ENCODE measurements at places on chromosomes 1 and 21.

- DNase-seq: no peak
Measured at GRCh38 chr1:55127827-55128343, 87.3 kb downstream of the USP24 start.

GRCh38 chr1:145711213-145711651 lies 4.1 kb upstream of the PDZK1 start:
- no peak for DNase-seq

- DNase-seq: no peak
Measured at GRCh38 chr1:225876900-225877510, 5.2 kb downstream of the TMEM63A start.

- DNase-seq: no peak
Measured at GRCh38 chr1:24130385-24130784, 12.6 kb downstream of the IL22RA1 start.

DNA sequence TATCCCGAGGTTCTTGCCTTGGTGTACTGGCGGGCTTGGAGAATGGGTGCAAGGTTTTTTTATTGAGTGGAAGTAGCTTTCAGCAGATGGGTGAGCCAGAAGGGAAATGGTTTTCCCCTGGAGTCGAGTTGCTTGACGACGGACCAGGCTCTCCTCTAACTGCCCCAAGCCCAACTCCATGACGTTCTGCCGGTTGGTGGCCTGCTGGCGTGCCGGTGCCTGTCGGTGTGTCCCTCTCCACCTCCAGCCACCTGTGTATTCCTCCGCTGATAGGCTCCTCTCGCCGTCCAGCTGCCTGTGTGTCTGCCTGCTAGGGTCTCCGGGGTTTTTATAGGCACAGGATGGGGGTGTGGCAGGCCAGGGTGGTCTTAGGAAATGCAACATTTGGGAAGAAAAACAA lies 34.3 kb upstream of the PTGFRN start:
- no peak for DNase-seq

DNA sequence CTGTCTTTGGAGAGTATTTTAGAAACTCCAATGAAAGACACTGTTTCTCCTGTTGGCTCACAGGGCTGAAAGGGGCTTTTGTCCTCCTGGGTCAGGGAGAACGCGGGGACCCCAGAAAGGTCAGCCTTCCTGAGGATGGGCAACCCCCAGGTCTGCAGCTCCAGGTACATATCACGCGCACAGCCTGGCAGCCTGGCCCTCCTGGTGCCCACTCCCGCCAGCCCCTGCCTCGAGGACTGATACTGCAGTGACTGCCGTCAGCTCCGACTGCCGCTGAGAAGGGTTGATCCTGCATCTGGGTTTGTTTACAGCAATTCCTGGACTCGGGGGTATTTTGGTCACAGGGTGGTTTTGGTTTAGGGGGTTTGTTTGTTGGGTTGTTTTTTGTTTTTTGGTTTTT lies 58.5 kb downstream of the LACTBL1 start:
- DNase-seq: no peak

DNA sequence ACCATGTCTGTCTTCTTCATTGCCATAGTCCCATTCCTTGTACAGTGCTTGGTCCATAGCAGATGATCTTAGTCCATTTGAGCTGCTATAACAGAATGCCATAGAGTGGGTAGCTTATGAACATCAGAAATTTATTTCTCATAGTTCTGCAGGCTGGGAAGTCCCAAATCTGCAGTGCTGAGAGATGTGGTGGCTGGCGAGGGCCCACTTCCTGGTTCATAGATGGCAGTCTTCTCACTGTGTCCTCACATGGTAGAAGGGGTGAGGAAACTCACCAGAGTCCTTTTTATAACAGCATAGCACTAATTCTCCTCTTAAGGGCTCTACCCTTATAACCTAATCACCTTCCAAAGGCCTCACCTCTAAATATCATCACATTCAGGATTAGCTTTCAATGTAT lies 23.1 kb upstream of the RAP1A start:
- no peak for DNase-seq

DNA sequence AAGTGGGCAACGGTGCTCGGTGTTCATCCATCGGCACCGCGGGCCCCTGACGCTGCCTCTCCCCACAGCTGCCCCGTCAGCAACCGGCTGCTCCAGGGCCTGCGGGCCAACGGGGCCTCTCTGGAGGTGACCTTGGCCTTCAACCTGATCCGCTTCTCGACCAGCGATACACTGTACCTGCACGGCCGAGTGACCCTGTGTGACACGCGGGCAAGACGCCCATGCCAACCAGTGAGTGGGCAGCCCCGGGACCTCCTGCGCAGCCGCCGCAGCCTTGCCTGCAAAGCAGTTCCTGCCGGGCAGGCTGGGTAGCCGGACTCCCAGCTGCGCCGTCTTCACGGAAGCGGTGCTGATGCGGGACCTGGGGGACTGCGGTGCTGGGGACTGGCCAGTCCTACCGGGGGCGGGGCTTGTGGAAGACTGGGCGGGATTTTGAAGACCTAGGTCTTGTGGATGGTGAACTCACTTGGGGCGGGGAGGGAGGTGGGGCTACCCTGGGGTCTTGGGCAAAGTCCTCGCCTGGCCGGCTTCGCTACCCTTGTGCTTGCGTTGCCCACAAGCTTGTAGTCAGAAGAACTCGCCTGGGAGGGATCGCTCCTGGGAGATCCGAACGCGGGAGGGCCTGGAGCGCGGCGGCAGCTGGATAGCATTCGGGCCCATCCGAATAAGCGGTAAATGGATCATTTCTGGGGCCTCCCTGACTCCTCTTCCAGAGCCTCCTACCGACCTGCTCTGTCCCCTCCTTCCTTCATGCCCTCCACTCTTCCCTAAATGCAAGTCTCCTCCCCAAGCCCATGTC lies 8.8 kb upstream of the CEP85 start:
- DNase-seq: no peak

DNA sequence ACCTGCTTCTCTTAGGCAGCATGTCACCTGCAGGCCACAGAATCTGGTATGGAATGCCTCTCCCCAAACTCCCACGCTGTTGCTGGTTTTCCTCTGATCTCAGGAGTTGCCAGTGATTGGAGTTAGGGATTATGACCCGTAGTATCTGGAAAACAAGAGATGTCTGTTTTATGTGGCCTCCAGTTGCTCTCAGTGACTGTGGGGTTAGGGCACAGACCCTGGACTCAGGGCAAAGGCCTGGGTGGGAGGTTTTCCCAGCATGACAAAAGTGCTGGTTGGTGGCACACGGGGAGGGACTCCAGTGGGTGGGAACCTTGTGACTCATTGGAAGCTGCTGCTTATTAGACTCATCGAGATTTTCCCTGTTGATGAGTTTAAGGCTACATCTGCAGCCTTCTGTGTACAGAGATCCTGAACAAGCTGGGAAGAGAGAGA lies at the start of gene NR1I3:
NR1I3 (minus strand) TSS at position 165 of the 435 bp plus-strand sequence. CDS start 1,638 bp downstream, outside the sequence.
- DNase-seq: no peak

- no peak for DNase-seq
Measured at GRCh38 chr1:38662126-38662525, 197.4 kb downstream of the RRAGC start.

- no peak for DNase-seq
Measured at GRCh38 chr1:53771648-53772047, 32.7 kb upstream of the GLIS1 start.

- DNase-seq: no peak
Measured at GRCh38 chr1:53766831-53767405, 28.0 kb upstream of the GLIS1 start.

DNA sequence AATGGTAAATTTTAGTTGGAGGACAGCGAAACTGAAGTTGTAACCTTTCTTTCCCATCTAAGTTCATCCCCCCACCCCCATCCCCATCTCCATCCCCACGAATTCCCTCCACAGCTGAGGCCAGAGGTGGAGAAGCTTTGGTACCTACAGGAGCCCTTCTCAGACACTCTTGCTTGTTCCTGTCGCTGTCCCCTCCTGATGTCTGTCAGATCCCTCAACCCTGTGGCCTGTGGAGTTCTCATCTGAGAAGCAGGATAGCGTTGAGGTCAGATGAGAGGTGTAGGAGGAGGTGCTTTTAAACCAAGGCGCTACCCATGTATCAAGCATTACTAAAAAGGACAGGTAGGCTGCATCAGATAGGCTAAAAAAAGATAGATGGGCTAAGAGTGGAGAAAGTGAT lies 769 bp downstream of the NTPCR start:
- no peak for DNase-seq

GRCh38 chr1:41576620-41577019 lies 92.1 kb upstream of the EDN2 start:
- peak; percentile 55 for DNase-seq

DNA sequence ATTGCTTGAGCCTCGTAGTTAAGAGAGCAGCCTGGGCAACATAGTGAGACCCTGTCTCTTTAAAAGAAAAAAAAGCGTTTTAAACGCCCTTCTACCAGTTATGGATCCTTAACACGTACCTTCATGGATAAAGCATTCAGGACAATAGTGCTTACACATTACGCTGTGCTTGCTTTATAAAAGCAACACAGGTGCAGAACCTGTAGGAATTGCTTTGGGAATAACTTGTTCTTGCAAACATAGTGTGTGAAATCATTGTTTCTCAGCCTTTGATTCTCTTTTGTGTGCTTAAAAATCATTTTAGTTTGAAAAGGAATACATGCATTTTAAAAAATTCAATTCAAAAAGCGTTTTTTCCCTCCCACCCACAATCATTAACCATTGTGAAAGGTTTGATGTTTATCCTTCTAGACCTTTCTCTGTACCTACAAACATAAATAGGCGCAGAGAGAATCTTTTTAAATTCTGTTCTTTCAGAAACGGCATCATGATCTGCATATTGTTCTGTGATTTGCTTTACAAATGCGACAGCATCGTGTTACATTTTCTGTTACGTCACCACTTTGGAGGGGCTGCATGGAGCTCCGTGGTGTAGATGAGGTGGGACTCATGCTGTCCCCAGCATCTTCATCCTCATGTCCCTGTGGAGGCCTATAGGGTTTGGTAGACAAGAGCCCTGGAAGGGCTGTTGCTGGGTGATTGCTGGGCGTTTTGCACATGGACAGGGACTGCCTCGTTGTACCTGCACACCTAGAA lies 54.6 kb downstream of the SPSB1 start:
- no peak for DNase-seq

DNA sequence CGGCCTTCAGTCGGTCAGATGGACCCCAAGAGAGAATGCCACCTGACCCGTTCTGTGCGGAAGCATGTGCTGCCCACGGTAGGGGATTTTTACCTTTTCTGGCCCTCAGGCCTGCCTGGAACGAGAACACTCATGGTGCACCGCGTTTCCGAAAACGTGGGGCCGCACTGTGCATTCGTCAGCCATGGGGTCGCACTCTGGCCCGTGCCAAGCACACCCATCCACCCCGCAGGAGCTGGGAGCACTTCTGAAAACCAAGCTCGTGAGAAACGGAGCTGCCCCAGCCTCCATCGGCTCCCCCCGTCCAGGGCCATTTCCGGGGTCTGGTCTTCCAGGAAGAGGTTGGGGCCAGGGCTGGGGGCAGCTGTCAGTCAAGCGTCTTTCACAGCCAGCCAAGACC lies 72.8 kb downstream of the PRDM16 start:
- no peak for DNase-seq

DNA sequence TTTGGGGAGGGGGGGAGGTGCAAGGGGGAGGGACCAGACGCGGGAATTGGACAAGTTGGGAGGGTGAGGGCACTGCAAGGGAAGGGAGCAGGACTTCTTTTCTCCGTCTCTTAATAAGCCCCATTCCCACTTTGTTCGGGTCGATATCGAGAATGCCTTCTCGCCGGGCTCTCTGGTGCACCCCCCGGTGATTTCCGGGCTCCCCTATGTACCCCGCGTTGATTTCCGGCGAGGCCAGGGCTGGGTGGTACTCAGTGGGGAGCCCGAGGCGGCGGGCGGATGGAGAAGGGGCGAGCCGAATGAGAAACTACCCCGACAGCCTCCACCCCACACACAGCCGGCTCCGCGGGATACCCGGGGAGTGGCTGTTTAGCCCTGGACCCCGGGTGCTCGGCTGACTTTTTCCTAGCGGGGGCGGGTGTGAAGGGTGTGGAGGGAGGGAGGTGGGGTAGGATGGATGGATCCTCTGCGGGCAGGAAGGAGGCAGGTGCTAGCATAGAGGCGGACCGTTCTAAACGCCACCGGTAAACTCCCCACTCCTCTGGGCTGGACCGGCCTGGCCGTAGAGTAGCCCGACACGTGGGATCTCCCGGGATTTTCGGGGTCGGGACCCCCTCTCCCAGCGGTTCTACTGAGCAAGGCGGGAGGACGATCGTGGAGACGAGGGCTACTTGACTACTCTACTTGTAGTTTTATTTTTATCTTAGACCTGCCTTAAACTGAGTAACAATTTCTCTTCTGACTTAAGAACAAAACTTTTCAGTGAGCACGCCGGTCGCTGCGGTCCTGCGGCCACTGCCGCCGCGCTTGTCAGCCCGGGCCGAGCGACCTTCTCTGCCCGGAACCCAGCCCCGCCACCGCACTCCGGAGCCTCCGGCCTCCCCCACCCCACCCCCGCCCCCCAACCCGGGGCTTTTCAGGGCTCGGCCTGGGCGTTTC lies 1.0 kb downstream of the RNF220 start:
- no peak for DNase-seq

- no peak for DNase-seq
Measured at GRCh38 chr1:71621785-71622184, 541.0 kb upstream of the ZRANB2 start.

GRCh38 chr1:244054924-244055263 lies 3.8 kb downstream of the ZBTB18 start:
- peak; percentile 71 for DNase-seq

DNA sequence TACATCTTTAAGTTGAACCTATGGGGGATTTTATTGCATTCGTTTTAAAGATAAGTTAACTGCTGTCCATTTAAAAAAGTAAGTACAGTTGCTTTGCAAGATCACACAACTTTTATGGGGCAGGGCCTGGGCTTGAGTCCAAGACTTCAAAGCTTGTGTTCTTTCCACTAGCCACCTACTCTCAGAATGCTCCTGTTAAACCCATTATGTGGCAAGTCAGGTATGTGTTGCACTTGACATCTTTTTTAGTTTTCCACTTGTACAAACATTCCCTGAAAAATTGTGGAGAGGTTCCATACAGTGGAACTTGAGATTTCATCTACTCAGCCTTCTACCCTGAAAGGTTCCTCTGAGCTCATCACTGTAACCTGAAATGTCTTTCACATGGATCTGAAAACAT lies 235.5 kb upstream of the SGIP1 start:
- no peak for DNase-seq

- DNase-seq: no peak
Measured at GRCh38 chr1:167502192-167502551, 16.2 kb downstream of the CD247 start.

- DNase-seq: no peak
Measured at GRCh38 chr1:176566004-176566975, 103.3 kb downstream of the PAPPA2 start.

GRCh38 chr1:15428815-15429435 lies 9.3 kb upstream of the CTRC start:
- no peak for DNase-seq

DNA sequence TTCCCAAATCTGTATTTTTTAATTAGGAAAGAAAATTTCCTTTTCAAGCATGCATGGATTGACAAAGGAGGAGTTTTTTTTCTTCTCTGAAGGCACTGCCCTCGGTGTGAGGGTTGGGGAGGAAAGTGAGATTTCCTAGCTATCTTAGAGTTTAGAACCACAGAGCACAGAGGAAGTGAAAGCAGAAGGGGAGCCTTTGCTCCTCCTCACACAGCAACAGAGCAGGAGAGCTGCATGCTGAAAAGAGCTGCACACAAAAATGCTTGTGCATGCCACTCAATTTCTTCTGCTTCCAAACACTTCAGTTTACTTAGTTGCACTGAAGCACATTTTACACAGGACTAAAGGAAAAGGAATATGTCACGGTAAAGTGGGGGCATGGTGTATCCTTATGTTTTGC lies 308.1 kb downstream of the GPATCH2 start:
- no peak for DNase-seq

- DNase-seq: no peak
Measured at GRCh38 chr1:246954126-246954525, 22.4 kb upstream of the AHCTF1 start.

All from vagina (tissue), 2 donors.